Left lung (tissue), 14 donors: ENCODE measurements at places on chromosomes 2 and 18.

DNA sequence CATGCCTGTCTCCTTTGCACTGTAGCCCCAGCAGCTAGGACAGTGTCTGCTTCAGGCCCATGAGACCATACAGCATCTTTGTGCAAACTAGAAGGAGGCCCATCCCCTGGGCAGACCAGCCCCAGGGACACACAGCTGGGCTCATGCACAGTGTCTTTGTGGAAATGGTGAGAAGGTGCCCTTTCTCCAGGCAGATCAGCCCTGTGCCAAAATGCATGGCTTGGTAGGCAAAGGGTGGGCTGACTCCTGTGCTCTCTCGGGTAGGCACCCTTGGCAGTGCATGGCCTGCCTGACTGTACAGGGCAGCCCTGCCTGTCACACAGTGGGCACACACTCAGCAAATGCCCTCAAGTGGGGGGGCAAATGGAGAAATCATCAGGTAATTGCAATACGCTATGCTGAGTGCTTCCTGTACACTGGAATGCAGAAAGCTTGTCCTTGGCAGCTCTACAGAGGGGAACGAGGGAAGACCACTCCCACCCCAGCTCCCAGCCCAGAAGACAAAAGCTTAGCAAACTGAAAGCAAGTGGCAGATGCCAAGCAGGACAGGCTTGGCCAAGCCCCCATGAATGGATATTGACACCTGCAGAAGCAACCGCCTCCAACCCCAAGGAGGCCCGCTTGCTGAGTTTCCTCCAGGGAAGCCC lies 21.6 kb downstream of the TNS1 start:
- DNase-seq = no peak

GRCh38 chr2:72132981-72133720 lies 14.5 kb downstream of the CYP26B1 start:
- peak; percentile 71 for DNase-seq

- no peak for DNase-seq
Observed at GRCh38 chr18:77055429-77056300, 76.9 kb downstream of the MBP start.

DNA sequence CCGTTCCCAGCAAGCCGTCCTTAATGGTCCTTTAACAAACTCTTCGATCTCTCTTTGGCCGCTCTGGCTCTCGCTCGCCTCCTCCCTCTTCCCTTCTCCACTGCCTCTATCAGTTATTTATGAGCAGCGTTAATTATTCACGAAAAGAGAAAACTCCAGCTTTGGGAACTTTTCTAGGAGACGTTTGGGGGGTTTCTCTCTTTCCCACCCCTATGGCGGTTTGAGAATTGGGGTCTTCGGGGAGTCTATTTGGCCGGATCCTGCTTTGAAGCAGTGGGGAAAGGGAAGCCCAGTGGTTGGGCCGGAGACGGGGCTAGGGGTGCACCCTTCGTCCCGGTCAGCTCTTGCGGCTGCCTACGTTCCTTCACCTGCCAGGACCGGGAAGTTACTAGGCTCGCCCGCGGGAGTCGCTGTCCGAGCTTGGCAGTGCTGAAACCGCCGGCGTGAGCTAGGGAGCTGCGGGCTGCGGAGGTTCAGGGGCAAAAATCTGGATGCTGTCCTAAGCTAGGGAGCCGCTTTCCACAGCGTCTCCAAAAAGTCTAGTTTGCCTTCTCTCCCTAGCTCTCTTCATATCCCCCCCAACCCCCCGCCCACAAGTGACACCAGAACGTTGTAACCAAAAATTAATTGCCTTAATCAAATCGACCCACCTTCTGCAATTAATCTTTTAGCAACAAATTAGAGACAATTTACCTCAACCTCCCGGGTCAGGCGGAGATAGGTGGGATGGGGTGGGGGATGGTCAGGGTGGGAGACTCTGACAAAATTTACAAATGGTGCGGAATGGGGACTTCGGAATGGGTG lies 8.9 kb upstream of the SKOR2 start:
- DNase-seq = peak; percentile 20

DNA sequence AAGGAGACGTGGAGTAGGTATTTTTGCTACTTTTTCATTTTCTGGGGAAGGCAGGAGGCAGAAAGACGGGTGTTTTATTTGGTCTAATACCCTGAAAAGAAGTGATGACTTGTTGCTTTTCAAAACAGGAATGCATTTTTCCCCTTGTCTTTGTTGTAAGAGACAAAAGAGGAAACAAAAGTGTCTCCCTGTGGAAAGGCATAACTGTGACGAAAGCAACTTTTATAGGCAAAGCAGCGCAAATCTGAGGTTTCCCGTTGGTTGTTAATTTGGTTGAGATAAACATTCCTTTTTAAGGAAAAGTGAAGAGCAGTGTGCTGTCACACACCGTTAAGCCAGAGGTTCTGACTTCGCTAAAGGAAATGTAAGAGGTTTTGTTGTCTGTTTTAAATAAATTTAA lies 3.4 kb downstream of the FZD7 start:
- DNase-seq = no peak

- DNase-seq = no peak
Observed at GRCh38 chr2:2681711-2682251, 350.7 kb upstream of the MYT1L start.
